ENCODE measurements at places on chromosomes 3 and 15.
A peak's percentile ranks its signal among the peaks of the same experiment; 100 is the strongest.

- DNase-seq: peak; percentile 50
Observed at GRCh38 chr3:14403619-14404155, 1.3 kb downstream of the SLC6A6 start.

- DNase-seq: no peak
Observed at GRCh38 chr3:98553753-98554152, 22.0 kb downstream of the GPR15 start.

DNA sequence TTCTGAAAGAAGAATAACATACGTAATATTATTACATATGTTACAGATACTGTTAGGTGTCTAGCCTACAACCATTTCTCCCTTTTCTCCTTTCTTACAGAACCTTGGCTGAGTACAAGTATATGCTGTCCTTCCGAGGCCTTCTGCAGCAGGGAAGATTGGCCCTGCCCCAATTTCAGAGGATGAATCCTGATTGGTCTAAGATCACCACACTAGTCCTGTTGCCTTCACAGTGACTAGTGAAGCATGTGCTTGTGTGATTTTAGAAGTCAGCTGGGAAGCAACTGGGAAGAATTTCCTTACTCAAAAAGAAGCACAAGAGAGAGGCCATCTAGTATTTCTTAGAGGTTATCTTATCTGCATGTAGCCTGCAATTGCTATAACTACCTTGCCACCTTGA is 30.6 kb upstream of the MECOM start:
- no peak for DNase-seq

- no peak for DNase-seq
Observed at GRCh38 chr3:140443073-140443472, 234.8 kb upstream of the TRIM42 start.

- DNase-seq: no peak
Observed at GRCh38 chr3:183038757-183039156, 58.4 kb upstream of the DCUN1D1 start.

DNA sequence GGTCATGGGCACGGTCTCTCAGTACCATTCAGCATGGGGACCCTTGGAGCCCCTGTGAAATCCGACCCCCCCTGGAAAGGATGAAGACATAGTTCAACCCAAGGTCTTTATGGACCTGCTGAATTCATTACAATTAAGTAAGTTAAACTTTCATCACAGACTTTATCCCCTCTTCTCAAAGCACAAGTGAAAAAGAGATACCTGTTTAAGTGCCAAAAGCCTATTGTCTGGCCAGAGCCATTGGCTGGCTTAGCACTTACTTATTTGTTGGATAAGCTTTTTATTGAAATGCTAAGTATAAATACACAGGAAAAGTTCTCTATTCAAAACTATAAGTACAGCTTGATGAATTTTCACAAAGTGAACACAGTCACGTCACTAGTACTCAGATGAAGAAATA is 128.4 kb upstream of the NR2E3 start:
- DNase-seq: no peak

DNA sequence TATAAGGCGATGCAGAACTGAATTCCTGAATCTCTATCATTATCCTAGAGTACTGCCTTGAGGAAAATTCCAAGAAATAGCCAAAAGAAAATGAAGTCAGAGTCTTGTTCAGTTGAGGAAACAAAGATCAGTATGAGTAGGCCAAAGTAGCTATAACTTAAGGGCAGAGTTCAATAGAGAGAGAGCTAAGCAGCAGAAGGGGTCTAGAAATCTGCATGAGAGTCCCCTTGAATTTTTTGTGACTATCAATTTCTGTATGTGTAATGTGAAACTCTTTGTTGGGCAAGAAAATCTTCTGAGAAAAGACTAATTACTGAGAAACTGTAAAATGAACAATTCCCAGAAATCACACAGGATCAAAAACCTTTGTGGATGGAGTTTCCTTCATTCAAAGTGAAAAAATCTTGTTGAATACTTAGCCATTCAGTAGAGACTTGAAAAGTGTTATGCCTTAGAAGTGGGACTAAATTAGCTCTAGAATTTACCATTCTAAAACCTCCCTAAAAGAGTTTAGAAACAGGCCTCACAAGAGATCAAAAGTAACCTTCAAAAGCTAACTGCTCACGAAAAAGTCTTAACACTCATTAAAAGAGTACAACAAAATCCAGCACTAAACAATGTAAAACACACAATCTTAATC is 43.1 kb upstream of the FNDC3B start:
- DNase-seq: no peak

DNA sequence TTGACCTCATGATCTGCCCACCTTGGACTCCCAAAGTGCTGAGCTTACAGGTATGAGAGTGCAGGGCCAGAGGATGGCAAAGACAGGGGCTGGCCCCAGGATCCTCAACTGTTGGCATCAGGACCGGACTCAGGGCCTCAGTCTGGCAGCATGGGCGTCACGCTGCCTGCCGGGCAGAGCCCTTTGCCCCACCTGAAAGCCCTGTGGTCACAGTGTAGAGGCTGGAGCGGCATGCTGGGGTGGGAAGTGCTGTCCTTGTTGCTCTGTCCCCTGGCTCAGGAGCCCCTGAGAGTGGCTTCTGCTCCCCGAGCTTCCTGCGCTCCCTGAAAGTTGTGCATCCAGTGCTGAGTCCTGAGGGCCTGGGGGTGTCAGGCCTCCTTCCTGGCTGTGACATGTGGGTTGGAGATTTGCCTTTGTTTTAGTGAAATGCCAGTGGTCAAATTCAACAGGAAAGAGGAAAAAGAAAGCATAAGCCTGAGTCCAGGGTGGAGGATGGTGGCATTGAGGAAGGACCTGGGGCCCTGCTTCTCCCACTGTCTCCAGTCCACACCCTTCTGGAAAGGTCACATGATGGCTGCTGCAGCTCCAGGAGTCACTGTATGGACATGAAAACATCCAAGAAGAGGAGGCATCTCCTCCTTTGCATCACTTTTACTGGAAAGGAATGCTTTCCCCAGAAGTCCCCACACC is 147.2 kb downstream of the OR4M2 start:
- DNase-seq: no peak

DNA sequence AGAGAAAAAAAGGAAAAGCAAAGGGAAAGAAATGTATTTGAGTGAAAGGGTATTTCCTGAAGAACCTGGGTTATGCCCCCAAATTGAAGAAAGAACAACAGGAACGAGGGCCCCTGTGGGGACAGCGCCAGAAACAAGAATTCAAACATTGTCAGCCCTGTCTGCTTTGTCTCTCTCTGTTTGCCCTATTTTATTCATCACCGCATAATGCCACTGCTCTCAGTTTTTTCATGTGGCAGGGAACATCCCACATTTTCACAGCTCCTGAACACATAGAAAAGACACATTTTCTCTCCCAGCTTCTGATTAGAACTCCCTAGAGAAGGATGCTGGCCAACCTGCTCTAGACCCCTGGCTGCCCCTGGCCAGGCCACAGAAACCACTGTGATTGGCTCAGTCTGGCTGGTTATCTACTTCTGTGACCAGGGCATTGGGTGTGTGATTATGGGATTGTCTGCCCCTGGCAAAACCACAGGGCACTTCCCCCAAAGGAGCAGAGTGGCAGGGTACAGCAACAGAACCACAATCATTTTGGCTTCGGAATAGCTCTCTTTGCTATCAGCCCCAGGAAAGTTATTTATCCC is 31.3 kb upstream of the CCDC54 start:
- no peak for DNase-seq

DNA sequence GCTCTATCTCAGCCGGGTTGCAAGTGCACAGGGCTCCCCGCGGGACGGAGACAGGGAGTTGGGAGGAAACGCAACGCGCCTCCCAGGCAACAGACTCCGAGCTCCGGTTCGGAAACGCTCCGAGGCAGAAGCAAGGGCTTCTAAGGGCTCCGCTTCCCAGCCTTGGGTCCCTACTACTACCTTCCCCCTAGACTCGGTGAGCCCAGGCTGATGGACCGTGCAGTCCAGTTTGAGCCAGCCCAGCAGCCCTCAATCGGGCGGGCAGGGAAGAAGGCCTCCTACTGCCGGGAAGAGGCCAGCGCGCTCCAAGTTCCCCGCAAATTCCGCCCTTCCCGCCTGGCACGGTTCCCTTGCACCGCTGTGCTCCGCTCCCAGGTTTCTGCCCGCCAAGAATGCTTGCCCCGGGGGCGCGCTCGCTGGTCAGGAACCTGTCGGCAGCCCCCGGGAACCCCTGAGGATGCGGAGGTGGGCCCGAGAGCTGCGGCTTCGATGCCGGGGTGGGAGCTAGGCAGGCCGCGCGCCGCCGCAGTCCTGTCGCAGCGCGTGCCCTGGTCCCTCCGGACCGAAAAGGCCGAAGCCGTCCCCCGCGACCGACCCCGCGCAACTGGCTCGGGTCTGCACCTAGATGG is 728 bp downstream of the TRANK1 start:
- DNase-seq: peak; percentile 70

DNA sequence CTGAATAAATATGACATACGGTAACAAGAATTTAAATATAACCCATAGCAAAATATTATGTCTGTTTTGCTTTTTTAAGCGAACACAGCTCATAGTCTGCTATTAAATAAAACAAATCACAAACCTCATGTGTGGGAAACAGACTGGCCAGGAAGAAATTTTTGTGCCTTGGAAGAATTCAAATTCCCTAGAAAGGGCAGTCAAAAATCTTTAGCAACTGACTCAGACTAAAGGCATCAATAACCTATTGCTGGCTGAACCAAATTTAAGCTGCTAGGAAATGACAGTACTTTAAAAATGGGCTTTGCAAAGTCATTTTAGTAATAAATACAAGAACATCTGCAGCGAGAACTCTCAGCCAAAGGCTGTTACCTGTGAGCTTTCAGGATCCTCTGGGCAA is 151.4 kb downstream of the PLD1 start:
- DNase-seq: peak; percentile 27

DNA sequence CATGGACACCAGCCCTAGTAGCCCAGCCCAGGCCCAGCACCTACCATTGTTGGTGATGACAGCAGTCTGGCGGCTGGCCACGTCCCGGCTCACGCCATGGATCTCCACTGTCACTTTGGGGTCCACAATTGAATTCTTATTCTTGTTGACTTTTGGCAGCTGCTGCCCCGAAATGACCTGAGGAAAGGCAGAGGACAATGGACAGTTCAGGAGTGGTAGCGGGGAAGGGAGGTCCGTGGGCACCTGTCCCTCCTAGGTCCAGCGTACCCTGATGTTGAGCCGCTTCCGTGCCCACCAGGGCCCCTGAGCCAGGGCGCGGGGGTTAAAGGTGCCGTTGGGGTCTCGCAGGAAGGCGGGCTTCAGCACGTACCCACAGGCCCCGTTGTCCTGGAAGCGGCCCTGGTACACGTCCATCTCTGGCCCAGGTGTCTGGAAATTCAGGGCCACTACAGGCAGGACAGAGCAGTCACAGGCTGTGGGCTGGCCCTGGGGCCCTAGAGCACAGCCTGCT is 17.7 kb downstream of the VILL start:
- DNase-seq: no peak

DNA sequence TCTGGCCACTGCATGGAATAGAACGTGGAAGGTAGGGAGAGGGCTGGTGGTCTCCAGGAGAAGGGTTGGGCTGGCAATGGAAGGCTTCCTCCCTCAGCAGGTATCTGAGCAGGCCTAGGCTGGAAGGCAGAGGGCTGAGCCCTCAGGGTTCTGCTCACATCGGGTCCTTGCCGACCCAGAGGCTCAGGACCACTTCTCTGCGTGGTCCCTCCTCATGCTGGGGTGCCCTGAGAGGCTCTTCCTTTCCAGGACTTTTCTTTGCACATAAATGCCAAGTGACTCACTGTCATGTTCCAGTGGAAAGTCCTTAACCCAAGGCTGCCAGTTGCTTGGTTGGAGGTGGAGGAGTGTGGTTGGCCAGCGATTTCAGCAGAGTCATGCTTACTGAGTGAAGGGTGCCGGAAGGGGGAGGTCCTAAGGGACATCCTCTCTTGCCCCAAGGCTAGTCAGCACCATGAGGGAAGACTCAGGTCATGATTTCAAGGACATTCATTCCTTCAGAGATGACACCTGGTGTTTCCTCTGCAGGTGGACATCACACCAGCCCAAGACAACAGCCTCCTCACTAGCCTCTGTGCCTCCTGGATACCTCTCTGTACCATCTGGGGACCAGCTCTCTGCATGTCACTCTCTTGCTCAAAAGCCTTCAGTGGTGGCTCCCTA is 8.2 kb downstream of the SLC6A6 start:
- DNase-seq: peak; percentile 96

DNA sequence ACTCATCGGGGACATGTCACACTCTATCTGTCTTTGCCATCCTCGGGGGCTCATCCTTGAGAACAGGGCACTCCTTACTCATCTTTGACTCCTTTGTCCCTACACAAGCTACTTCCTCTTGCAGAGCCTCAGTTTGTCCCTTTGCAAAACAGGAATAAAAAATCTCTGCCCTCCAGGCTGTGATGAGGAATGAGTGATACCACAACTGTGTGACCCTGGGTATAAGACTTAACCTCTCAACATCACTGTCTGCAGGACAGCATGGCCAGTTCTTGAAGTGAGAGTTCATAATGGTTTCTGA is 48.5 kb downstream of the IQSEC1 start:
- DNase-seq: no peak

GRCh38 chr15:57147621-57148020 is 228.7 kb upstream of the CGNL1 start:
- no peak for DNase-seq

- peak; percentile 79 for DNase-seq
Observed at GRCh38 chr3:149547954-149548668, 73.6 kb downstream of the TM4SF4 start.

DNA sequence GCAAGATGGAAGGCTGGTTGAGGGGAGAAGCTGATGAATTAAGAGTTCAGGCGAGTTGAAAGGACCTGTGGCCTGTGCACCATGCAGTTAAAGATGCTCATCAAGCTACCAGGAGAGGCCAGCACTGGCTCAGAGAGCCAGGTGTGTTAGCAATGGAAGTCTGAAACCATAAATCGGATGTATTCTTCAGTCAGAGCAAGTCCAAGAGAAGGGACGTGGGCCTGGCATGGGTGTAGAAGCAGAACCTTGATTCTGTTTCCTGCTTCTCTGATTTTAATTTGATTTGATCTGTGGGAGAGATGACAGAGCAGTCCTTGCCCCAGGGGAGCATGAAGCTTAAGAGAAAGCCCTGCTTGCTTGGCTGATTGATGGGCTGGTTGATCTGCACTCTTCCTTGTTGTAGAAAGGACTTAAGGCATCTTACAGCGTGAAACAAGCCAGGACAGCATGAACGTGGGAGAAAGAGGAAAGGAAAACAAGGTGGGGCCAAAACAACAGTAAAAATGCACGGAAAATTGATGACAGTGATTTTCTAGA is 10.9 kb downstream of the TM6SF1 start:
- DNase-seq: no peak

DNA sequence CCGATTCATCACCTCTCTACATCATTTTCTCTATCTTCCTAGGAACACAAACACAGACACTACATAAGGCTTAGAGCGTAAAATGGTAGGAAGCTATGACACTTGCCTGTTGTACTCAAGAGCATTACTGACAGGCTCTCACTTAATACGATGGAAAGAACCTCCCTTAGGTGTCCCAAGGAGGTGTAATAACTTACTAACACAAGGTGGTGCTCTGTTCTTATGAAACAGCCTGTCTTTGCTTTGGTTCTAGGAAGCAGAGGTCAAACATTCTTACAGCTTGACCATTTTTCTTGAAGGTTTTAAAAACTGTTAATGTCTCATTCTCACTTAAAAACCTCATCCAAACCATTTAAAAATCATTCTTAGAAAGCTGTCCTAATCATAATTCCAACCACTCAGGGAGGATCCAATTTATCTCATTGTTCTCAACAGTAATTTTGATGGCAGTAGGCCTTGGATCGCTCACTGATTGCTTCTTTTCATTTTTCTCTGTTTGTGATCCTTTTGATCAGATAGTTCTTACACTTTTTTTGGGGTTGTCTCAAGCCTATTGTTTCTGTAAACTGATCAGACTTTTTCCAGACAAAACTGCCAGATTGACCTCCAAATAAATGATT is 317.8 kb upstream of the AGTR1 start:
- DNase-seq: peak; percentile 69
